Natural killer cell (primary cell): ENCODE measurements at places on chromosomes 6 and 20. TPM values are rescaled to one million over a fixed set of nuclear protein-coding genes. Genes with fewer than 3 reads are reported as not detected.

The GLP1R gene
- 2.2 TPM for total RNA-seq

The MDC1 gene
- total RNA-seq, result 77.0 TPM

- peak overlapping the region; percentile 61 for H3K4me3 ChIP-seq
- DNase-seq, result peak; percentile 32
- no peaks in the 10 kb centered on the region for H3K36me3 ChIP-seq
- H3K4me1 ChIP-seq, result peaks cover 35% of the 10 kb centered on the region
- no peaks in the 10 kb centered on the region for H3K27me3 ChIP-seq
Measured at GRCh38 chr6:28940294-28940857, 16.6 kb upstream of the TRIM27 start.

- DNase-seq, result no peak
- H3K27me3 ChIP-seq, result no peaks in the 10 kb centered on the region
- peak overlapping the region; percentile 87 for H3K27ac ChIP-seq
- H3K36me3 ChIP-seq, result peaks cover 9% of the 10 kb centered on the region
Measured at GRCh38 chr6:30572148-30572547, 906 bp downstream of the ABCF1 start.

DNA sequence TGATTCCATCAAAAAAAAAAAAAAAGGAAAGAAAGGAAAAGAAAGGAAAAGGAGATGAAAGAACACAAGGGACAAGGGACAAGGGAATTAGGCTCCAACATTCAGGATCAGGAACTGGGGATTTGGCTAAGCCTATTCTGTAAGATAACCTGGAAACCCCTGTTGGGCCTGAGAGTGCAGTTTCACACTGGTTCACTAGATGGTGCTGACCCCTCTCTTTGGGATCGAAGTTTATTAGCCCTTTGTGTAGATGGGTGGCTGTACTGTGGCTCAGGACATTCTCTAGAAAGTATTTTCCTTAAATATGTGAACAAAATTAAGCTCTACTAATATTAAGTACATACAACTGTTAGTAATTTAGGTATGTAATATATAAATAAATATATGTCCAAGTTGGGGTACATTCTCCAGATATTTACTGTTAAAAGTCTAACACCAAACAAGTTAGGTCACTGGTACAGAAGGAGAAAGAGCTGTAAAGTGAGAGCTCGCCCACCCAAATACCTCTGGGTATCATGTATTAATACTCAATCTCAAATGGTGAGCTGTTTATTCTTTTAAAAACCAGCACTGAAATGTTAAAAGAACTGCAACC, 6.3 kb downstream of the OR2A4 start:
- H3K27ac ChIP-seq, result no peak overlapping the region
- no peaks in the 10 kb centered on the region for H3K27me3 ChIP-seq
- H3K4me3 ChIP-seq, result no peak overlapping the region
- H3K36me3 ChIP-seq, result no peaks in the 10 kb centered on the region
- DNase-seq, result peak; percentile 42
